EH (cell line): ENCODE measurements at places on chromosomes 6 and 20.

- DNase-seq = no peak
Observed at GRCh38 chr6:135087403-135087802, 32.8 kb upstream of the HBS1L start.

- DNase-seq = no peak
Observed at GRCh38 chr6:10540073-10540746, 19.1 kb downstream of the GCNT2 start.

- no peak for DNase-seq
Observed at GRCh38 chr6:79665725-79666551, 34.8 kb downstream of the SH3BGRL2 start.

GRCh38 chr6:8441452-8441851 is 6.1 kb upstream of the SLC35B3 start:
- DNase-seq = peak; percentile 5

- DNase-seq = peak; percentile 66
Observed at GRCh38 chr6:38784506-38785235, 69.6 kb downstream of the DNAH8 start.

GRCh38 chr6:3444276-3445088 is 12.4 kb downstream of the SLC22A23 start:
- DNase-seq = no peak

DNA sequence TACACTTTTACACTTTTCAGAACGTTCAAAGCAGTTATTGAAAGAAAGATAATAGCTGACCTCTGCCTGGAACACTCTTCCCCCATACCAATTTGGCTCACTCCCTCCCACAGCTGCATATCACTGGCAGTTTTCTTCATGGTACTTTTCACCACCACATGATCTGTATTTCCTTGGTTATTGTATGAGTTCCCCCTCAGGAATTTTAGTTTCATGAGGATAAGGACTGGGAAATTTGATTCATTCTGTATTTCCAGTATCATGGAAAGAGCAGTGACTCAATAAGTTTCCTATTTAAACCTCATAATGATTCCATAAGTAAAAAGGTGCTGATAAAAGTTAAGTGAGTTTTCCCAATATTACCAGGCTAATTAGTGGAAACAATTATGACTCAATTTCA is 16.0 kb downstream of the HTR1B start:
- peak; percentile 77 for DNase-seq

DNA sequence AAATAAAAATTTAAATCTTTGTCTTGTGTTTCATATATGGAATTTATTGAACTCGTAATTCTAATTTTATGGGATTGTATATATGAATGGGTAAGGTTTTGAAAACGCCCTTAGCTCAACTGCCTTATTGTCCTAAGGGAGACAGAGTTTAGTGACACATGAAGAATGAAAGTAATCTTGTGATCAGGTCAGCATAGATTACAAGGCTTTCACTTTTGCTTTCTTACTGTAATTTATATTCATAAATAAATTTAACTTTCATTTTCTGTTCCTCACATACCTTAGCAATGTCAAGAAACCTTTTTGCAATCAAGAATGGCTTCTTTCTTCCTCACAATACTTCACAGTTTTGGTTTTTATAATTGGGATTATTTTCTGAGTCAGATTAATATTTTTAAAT is 14.4 kb downstream of the KPNA5 start:
- no peak for DNase-seq

DNA sequence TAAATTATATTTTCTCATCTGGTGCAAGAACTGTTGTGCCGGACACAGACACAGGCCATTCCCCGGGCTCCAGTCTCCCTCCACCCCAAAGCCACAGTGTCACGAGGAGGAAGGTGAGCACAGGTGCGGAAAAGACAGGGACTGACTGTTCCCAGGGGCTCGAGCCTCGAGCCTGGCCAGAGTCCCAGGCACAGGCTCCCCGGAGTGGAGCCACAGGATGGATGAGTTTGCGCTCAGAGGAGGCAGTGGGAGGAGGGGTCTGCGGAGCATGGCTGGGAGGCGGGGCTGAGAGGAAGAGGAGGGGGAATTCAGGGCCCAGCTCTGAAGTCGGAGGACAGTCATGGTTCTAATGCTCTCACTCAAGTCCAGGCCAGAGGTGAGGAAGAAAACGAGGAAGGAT is 284.8 kb downstream of the SMOC2 start:
- no peak for DNase-seq

DNA sequence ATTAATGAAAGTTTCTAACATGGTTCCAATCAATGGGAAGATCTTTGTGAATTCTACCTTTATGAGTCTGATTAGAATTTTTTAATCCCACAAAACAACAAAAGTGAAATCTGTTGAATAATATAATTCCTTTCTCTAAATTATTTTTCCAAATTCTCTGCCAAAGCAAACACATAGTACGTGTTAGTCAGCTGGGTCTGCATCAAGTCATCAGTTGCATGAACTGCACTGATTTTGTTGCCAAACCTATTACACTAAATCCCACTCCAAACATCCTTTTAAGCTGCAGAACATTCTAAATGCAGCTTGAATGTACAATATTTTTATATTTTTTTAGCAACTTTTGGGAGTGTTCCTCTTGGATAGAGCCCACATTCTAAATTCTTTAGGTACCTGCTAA is 199.0 kb upstream of the HSF2 start:
- no peak for DNase-seq

- DNase-seq = peak; percentile 90
Observed at GRCh38 chr6:159760602-159761057, 1.2 kb upstream of the ACAT2 start.

GRCh38 chr6:1554476-1555310 is 55.0 kb upstream of the FOXC1 start:
- DNase-seq = peak; percentile 70

DNA sequence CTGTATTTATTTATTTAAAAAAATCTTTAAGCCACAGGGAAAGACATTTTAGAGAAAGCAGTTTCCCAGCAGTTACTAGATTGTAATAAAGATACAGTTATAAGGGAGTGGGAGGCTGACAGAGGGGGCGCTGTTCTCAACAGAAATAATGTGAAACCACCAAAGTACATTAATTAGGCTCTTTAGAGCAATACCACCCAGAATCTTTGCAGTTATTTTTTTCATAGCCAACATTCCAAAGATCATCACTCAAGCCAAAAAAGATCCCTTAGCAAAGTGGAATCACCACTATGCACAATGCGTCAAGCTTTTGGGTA is 331.3 kb upstream of the DEFB112 start:
- no peak for DNase-seq

GRCh38 chr6:137080711-137081110 is 35.9 kb upstream of the IL20RA start:
- no peak for DNase-seq

GRCh38 chr6:144140867-144141266 is 9.4 kb upstream of the STX11 start:
- DNase-seq = no peak

DNA sequence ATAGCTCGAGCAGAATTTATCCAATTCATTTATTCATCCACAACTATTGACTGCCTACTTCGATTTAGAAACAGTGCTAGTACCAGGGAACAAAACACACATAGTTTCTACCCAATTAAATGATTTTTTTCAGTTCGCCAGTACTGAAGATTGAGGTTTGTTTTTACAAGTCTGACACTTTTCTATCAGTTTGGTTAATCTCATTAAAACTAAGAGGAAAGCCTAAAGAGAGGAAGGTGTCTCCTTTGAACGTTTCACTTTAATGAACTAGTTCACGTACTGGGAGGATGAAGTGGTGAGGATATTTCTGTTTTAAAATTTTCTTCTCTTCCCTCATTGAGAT is 570 bp upstream of the ANKS1A start:
- DNase-seq = no peak

GRCh38 chr6:115191989-115192388 is 849.2 kb upstream of the HS3ST5 start:
- no peak for DNase-seq

DNA sequence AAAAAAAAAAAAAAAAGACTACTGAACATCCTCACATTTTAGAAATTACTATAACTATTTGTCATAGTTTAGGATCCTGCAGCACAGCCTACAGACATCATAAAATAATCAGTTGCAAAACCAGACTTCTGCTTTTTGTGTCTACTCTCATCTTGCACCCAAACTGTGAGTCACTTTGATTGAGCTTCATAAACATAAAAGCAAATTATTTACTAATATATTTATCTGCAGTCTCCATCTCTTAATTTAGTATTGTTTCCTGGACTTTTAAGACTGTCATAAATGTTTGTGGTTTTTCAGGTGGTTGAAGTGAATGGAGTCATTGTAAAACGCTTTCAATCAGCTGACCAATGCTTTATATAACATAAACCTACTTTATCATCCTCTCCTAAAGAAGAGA is 14.8 kb upstream of the CALHM6 start:
- peak; percentile 72 for DNase-seq

- no peak for DNase-seq
Observed at GRCh38 chr6:12371151-12371550, 81.0 kb downstream of the EDN1 start.

DNA sequence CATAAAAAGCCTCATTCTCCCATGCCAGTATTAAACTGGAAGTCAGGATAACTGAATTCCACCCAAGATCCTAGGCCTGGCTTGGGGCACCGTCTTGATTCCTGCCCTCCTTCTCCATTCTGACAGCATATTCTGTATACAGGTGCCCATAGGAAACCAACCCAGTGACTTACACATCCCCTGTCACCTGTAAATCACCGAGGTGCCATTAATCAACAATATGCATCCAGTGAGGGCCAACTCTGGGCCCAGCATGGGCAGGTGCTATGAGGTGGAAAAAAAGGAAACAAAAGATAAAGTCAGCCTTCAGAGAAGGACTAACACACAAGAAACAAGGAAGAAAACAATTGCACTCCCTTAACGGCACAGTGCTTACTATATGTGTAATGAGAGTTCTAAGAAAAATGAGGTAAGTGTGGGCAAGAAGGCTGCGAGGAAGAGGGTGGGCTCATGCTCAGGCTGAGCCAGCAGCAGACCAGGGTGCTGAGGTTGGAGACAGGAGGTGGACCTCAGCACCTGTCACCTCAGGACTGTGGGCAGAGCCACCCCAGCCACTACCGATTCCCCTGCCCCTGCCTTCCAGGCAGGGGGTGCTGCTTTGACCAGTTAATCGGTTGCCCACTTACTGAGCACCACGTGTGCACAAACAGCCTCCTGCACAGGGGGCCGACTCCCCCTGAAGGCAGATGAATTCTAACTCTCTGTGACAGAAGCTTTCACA is 105.9 kb downstream of the TRERF1 start:
- no peak for DNase-seq

- DNase-seq = peak; percentile 92
Observed at GRCh38 chr20:22805219-22805618, 220.8 kb upstream of the FOXA2 start.

GRCh38 chr6:139330306-139330705 is 38.5 kb upstream of the TXLNB start:
- DNase-seq = peak; percentile 10

DNA sequence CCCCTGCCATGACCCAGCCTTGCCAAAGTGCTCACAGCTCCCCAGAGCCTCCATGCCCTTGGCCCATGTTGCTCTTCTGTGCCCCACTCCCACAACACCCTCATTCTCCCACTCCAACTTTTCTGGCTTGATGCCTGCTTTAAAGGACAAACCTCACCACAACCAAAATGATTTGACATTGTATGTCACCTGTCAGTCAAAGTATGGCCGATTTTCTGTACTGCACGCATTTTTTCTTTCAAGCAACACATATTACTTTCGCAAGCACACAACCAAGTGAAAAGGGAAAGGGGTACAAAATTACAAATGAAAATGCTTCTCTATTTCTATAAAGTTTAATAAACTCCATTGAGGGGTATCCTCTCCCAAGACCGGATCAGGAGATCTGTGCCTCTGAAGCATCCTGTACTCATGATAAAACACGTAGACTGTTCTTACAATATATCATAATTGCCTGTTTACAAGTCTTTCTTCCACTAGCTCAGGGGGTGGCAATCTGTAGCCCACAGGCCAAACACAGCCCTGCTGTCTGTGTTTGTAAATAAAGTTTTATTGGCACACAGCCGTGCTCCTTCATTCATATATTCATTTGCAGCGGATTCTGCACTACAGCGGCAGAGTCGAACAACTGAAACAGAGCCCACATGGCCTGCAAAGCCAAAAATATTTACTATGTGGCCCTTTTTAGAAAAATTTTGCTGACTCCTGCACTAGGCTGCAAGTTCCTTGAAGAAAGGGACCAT is 32.5 kb downstream of the SLC22A23 start:
- no peak for DNase-seq

GRCh38 chr6:30821862-30822784 is 62.2 kb upstream of the DDR1 start:
- DNase-seq = peak; percentile 62

GRCh38 chr6:16450821-16451220 is 212.4 kb downstream of the GMPR start:
- peak; percentile 85 for DNase-seq

DNA sequence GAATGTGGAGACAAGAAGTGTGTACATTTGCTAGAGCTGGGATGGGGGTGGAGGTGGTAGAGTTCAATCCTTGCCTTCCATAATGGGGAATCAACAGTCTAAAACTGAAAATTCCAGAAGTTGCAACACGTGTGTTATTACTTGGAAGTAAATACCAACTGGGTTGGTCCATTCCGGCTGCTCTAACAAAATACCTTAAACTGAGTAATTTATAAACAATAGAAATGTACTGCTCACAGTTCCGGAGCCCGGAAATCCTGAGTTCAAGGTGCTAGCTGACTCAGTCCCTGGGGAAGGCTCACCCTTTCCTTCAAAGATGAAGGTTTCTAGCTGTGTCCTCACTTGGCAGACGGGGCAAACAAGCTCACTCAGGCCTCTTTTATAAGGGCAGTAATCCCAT is 59.0 kb downstream of the RIN2 start:
- peak; percentile 85 for DNase-seq

DNA sequence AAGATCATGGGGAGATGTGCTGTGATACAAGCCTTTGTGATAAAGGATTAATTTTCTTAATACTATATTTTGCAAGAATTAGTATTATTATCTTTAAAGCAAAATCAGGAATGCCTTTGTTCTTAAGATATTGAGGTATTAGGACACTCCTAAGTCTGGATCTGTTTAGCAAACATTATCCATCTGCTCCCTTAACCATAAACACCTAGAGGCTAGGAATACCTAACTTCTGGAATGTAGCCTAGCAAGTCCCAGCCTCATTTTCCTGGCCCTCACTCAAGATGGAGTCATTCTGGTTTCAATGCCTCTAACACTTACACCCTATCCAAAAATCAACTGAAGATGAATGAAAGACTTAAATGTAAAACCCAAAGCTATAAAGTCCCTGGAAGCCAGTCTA is 106.3 kb upstream of the GJE1 start:
- no peak for DNase-seq

- DNase-seq = no peak
Observed at GRCh38 chr20:46872328-46873211, 22.1 kb upstream of the EYA2 start.

DNA sequence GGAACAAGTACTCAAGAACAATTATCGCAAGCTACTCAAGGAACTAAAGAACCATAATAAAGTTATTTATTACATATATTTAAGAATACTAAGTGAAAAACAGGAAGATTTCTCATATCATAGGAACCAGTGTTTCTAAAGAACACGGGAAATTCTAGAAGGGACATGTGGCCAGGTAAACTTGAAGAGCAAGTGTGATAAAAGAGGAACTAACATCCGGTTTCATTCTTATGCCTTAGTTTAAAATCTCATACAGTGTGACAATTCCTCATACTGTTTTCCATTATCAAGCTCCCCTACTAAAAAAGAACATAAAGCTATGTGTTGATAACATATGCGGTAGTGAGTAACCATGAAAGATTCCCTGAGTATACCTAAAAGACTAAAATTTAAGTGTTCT is 163.5 kb upstream of the SHLD1 start:
- no peak for DNase-seq
